DMS79 (cell line): ENCODE measurements at places on chromosomes 2 and 18.
A peak's percentile ranks its signal among the peaks of the same experiment; 100 is the strongest.

GRCh38 chr2:179612108-179612507, 249.3 kb downstream of the ZNF385B start:
- peak; percentile 21 for DNase-seq

DNA sequence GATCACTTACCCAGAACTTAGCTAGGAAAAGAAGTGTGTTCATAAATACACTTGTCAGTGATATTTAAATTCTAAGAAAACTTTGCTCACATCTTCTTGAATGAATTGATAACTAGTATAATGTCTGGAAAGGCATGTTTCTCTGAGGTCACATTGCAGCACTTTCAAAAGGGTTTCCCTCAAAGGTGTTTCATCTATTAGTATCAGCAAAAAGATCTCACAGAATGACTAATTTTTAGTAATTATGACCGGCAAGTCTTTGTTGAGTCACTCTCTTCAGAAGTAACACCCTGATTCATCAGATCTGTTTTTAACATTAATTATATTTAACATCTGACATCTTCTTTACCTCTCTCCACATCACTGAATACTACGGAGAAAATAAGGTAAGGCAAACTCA, 222.3 kb downstream of the IKZF2 start:
- DNase-seq = no peak

GRCh38 chr2:204781941-204782340, 236.7 kb downstream of the PARD3B start:
- no peak for DNase-seq

DNA sequence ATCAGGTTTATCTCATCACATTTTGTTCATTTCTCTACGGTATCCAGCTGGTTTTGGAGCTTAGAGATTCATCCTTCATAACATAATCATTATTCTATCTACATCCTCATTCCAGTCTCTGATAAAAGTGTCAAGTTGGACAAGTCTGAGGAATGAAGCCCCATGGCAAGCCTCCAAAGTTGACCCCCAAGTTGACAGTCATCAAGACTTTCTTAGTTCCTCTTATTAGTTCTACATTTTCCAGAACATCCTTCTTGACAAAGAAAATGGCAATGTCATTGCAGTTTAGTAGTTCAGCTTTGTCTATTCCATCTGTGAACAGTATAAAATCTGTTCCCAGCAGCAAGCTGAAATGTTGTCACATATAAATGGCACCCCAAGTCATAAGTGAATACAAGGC, 4.5 kb upstream of the TMSB10 start:
- no peak for DNase-seq

- no peak for DNase-seq
Observed at GRCh38 chr18:40652321-40652720, 1302.7 kb upstream of the PIK3C3 start.

DNA sequence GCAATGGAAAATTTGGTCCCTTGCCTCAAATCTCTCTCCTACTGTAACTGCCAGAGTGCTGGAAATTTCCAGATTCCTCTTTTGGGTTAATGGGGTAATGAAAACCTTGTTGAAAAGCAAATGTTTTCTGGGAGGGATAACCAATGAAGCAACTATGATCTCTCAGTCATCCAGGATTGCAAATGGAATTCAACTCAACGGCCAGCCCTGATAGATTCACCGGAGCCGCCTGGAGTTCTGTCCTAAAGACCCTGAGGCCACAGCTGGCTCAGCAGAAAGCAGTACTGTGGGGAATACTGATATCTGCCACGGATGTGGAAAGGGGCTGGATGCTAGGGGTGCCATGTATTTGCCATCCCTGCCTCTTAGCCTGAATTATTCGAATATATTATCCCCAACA, 167.8 kb downstream of the NRP2 start:
- DNase-seq = no peak

DNA sequence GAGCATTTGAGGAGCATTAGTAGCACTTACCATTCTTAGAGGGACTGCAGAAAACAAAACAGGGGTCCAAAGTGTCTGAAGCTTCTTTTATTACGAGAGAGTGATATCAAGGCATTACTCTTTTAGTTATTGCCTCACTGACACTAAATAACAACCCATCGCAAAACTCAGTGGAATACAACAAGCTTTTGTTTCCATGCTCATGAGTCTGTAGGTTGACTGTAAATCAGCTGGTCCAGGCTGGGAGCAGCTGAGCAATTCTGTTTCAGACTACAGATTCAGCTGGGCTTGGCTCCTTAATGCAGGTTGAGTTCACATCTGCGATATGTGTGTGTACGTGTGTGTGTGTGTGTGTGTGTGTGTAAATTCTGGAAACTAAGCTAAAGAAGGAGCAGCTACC, 501.8 kb upstream of the PKDCC start:
- DNase-seq = no peak

DNA sequence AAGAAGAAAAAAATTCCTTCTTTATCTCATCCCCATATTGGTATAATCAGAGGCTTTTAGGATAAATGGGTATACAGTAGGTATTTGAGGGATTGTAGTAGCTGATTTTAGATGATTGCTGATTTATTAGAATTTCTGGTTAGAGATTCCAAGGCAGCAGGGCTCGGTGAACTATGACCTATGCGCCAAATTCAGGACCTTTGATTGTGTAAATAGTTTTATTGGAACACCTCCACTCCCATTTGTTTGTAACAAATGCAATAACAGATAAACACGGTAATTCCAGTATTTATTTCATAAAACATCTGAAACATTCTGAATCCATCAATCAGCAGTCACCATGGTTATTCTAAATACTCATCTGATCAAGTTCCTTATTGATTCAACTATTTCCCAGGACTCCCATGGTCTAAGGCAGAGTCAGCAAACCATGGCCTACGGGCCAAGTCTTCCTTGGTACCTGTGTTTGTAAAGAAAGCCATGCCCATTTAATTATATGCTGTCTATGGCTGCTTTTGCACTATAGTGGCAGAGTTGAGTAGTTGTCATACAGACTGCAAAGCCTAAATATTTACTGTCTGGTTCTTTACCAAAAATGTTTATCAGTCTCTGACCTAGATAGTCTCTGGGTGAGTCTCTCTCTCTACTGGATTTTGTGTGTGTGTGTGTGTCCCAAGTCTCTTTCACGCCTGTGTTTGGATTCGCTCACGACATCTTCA, 4.3 kb downstream of the MGAT5 start:
- DNase-seq = no peak

DNA sequence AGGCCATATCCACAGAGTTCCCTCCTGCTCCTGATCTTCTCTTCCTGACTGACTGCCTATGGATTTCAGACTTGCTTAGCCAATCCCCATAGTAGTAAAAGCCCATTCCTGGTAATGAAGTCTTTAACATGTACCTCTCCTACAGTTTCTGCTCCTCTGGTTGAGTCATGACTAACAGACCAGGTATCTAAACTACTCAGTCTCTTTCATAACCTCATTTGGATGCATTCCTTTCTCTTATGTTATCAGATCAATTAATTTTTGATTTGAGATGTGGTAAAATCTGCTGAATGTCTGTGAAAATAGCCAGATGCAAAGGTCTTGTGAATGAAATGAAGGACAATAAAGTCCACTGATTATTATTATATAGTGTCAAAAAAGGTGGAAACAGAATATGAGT, 198.0 kb downstream of the NBAS start:
- no peak for DNase-seq

- DNase-seq = no peak
Observed at GRCh38 chr2:201971531-201972228, 62.0 kb upstream of the FZD7 start.

- DNase-seq = no peak
Observed at GRCh38 chr2:40412456-40412855, 39.4 kb downstream of the SLC8A1 start.

DNA sequence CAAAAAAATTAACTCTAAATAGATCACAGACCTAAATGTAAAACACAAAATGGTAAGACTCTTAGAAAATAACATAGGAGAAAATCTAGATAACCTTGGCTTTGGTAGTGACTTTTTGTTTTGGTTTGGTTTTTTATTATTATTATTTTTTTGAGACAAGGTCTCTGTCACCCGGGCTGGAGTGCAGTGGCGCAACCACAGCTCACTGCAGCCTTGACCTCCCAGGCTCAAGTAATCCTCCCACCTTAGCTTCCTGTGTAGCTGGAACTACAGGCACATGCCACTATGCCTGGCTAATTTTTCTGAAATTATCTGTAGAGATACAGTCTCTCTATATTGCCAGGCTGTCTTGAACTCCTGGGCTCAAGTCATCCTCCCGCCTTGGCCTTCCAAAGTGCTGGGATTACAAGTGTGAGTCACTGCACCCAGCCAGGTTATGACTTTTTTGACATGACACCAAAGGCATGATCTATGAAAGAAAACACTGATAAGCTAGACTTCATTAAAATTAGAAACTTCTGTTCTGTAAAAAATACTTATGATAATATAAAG, 88.0 kb downstream of the HNRNPLL start:
- DNase-seq = no peak

- DNase-seq = no peak
Observed at GRCh38 chr2:81739966-81740365, 1435.4 kb upstream of the LRRTM1 start.

- no peak for DNase-seq
Observed at GRCh38 chr2:170262343-170262742, 84.4 kb downstream of the MYO3B start.

GRCh38 chr2:105875241-105875640, 130.5 kb downstream of the NCK2 start:
- DNase-seq = no peak

DNA sequence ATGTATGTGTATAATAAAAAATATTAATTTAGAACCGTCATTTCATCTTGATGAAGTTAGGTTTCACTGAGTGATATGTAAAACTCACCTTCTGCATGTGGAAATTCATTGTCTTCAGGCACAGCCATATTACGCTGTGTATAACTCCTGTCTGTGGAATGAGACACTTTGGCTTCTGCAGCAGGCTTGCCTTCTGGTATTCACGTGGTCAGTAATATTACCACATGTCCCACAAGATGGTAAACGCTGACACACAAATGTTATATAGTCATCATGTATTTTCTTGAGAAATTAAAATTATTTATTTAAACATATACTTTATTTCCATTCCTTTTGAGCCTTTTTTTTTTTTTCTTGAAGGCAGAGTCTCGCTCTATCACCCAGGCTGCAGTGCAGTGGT, 25.1 kb upstream of the AAK1 start:
- DNase-seq = no peak

- no peak for DNase-seq
Observed at GRCh38 chr18:50189160-50189559, 5.8 kb downstream of the MYO5B start.

DNA sequence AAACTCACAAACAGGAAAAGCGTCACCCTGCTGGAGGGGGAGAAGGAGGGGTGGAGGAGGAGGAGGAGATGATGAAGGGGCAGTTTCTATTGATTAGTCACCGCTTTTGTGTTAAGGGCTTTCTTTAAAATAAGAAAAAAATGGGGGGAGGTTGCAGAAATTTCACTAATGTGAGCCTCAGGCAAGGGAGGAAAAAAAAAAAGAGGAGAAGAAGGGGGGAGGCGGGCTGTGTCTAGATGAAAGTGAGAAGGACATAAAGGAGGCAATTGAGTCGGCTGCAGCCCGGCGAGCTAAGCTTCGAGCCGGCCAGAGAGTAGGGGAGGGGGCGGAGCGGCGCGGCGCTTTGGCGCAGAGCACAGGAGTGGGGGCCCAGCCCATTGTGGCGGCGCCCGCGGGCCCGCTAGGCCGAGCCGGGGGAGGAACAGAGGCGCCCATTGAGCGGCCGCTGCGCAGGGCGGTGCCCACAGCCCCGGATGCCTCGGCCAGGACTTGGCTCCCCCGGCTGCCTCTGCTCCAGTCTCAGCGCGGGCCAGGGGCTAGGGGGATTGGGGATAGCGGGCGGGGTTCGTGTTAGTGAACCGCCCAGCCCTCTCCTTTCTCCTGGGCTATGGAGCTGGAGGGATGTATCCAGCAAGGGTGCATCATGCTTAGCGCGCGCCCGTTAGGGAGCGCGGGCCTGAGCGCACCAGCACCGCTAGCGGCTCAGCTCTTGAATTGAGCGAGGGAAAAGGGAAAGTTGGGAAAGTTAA, 7.9 kb downstream of the PAX3 start:
- DNase-seq = no peak

DNA sequence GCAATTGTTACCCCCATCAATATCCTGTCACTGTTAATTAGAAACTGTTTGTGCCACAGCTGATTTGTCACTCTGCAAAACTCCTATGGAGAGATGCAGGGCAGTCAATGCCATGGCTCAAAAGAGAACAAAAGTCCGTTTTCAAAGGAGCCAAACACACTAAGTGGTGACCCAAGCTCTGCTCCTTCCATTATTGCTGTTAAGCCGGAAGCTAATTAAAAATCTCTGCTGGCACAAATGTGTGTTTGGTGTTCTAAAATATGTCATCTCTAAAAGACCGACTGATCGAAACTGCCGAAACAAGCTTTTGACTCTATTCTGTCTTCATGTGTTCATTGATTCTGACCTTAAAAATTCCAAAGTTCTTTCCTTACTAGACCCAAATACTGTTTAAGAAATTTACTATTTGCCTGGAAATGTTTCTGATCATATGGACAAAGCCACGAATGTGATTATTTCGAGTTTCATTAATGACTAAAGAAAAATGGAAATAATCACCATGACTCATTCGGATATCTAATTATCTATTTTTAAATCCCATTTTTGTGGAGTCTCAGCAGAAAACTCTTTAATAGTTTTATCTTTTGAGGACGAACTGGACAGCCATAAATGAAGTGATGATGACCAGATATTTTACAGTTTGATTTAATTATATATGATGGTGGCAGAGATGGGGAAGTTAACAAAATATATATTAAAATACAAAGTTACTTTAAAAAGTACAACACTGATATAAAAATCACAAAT, 287.6 kb downstream of the SOCS6 start:
- no peak for DNase-seq

- no peak for DNase-seq
Observed at GRCh38 chr2:238231251-238231793, 8.5 kb downstream of the HES6 start.

GRCh38 chr2:12764849-12765605, 48.3 kb downstream of the TRIB2 start:
- DNase-seq = no peak

- DNase-seq = no peak
Observed at GRCh38 chr18:8949206-8949605, 153.3 kb upstream of the NDUFV2 start.

DNA sequence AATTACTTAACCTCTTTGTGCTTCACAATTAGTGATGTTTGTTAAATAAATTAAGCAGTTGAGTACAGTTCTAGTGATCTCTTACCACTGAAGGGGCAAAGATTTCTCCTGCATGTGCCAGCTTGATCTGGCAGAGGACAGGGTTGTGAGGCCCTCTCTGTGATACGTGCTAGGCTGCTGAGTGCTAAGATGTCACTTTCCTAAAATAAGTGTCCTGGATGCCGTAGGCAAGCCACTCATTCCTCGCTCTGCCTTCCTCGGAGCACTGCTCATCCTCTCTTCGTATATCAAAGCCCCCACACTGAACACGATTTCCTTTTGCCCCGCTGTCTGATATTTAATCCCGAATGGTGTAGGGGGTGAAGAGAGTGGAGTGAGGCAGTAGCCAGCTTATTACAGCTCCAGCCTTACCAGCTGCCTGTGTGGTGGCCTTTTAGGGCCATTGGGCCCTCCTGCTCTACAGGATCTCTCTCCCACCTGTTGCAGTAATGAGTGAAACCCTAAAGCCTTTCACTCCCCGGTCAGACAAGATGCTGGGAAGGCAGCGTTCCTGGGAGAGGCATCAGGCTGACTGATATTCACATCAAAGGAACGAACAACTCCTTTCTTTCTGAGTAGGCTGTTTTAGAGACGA, 40.5 kb downstream of the PTPRM start:
- no peak for DNase-seq

- peak; percentile 81 for DNase-seq
Observed at GRCh38 chr2:112181571-112182290, 43.5 kb downstream of the FBLN7 start.

GRCh38 chr18:23986600-23987359, 27.8 kb upstream of the TTC39C start:
- DNase-seq = no peak

- DNase-seq = no peak
Observed at GRCh38 chr2:37871456-37872191, 53.5 kb upstream of the RMDN2 start.
